ENCODE measurements at places on chromosomes 11 and 22.

DNA sequence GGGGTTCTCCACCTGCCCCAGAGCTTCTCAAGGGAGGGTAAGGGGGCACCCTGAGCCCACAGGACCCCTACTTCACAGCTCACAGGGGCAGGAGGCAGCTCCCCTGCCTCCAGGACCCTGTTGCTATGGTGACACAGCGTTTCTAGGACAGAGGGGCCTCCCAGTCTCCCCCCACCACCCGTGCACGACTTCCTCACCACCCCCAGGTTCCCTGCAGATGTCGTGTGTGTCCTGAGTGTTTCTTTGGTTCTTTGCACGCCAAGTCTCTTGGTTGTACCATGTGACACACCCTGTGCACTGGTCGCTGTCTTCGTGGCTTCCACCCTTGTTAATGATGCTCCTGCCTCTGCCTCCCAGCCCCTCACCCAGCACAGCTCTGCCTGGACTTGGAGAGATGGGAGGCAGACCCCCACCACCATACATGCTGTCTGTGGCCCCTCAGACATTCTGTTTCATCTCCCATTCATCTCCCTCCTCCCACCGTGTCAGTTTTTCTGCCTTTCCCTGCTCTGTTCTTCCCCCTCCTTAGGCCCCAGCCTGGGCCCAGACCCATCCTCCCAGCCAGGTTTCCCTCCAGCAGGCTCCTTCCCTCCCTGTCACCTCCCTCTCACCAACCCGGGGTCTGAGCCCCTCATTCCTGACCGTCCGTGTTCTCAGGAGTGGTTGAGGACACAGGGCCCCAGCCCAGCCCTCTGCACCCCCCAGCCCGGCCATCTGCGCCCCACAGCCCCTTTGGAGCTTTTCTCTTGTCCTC, 24.5 kb upstream of the RAB1B start:
- DNase-seq = no peak

DNA sequence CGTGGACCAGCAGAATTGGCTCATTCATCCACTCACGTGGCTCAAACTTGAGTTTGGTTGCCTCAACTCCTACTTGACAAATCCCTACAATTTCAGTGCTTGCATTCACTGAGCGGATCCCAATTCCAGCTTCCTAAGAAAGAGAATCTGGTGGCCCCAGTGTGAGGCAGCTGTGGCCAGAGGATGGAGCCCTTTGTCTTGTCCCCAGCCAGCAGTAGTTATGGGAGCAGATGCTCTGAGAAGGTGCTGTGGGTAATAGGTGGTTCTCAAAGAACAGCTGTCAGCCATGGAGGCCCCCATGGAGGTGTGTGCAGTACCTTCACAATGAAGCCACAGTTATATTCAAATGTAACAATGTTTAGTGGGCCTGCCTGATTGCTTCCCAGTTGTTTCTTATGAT, 39.3 kb downstream of the KREMEN1 start:
- DNase-seq = no peak

DNA sequence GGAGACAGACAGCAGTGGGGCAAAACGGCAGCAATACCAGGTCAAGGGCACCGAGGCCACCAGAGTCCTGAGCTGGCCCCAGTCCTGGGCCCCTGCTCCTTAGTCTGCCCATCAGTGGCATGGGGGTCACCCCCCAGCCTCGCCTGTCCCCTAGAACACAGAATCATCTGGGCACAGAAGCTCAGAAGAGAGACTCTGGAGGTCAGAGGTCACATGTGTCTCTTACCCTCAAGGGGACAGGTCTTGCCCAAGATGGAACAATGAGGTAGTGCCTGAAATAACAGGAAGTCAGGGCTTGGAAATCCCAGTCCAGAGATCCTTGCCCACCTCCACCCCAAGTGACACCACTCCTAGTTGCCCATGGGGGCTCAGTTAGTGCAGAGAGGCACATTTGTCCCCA, 20.6 kb downstream of the PDE2A start:
- no peak for DNase-seq

GRCh38 chr22:40694411-40694810, 15.1 kb downstream of the MCHR1 start:
- DNase-seq = no peak

- DNase-seq = no peak
Observed at GRCh38 chr22:17112491-17113042, 8.6 kb downstream of the TMEM121B start.

GRCh38 chr11:111726301-111726713, 39.9 kb downstream of the PPP2R1B start:
- no peak for DNase-seq

DNA sequence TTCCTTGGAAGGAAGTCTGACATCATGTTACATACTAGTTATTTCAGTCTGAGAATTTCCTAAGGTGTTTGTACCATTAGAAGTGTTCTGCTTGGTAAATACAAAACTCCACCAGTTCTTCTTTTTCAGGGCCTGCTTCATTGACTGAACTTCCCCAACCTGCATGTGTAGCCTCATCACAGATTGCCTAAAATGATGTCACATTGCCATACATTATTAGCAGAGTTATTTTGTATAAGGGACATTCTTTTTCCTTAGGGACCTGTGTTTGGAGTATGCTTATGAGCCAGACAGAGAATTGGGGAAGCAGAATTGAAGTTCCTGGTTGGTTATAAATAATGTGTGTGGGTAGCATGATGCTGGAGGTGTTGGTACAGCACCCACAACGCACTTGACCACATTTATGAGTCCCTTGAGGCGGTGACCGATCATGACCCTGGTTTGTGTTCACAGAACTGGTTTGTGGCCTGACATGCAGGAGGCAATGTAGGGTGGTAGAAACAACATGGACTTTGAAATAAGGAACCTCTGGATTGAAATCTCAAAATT, 16.4 kb upstream of the MMP7 start:
- no peak for DNase-seq

DNA sequence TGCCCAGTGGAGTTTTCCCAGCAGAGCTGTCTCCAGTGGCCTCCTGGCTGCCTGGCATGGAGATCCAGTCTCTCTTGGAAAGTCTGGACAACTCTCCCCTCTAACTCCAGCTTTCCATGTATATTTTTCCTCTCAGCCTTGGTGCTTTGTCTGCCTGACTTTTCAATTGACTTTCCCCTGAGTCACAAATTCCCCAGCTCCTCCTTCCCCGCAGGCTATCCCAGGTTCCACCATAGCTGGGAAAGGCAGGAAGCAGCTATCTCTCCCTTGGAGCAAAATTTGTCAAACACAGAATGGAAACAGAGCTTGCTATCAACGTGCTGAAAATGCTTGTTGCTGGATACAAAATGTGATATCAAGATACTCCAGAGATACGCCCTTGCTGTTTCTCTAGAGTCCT, 384.8 kb downstream of the TMEM135 start:
- DNase-seq = no peak

DNA sequence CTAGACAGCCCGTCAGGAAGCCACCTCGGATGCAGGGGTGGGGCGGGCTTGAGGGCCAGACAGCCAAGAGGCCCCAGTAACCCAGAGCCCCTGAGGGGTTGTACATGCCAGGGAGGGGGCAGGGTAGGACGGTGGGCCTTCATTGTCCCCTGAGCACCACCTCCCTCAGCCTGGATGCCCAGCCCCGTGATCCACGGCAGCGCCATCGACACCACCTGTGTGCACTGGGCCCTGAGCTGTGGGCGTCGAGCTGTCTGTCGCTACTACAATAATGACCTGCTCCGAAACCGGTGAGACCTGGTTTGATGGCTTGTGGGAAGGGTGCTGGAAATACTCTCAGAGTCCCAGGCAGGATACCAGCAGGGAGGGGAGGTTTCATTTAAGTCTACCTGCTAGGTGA, 37.4 kb upstream of the TPBGL start:
- no peak for DNase-seq

GRCh38 chr22:27122574-27122973, 465.2 kb downstream of the MIAT start:
- no peak for DNase-seq

- no peak for DNase-seq
Observed at GRCh38 chr11:121368364-121369240, 76.0 kb downstream of the SC5D start.

DNA sequence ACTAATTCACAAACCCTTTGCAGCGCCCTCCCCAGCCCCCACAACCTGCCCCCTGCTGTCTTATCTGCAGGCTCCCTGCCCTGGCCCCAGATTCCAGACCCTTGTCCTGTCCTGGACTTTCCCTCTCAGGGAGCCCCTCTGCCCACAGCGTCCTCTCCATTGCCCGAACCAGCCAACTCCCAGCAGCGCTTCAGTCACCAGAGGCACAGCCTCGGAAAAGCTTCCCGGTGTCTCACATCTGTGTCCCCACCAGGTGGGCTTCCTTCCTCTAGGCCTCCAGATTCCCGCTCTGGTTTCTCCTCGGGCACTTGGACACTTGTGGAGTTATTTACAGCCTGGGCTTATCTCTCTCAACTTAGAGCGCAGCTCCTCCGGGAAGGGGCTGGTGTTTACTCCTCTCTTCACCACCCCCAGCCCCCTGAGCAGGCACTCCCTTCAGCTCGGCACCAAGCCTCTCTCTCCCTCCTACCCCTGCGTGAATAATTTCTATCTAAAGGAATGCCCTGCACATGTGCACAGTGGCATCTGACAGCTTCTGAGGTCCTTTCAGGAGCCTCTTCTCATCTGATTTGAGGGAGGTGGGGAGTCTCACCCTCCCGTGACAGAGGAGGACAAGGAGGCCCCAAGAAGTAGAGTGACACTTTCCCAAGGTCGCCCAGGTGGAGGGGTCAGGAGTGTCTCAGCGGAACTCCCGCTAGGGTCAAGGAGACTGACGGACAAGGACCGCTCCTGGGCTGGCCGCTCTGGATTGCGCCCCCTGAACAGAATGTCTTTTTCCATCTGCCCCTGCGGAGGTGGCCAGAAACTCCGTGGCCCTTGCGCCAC, 838 bp downstream of the WNT11 start:
- no peak for DNase-seq

DNA sequence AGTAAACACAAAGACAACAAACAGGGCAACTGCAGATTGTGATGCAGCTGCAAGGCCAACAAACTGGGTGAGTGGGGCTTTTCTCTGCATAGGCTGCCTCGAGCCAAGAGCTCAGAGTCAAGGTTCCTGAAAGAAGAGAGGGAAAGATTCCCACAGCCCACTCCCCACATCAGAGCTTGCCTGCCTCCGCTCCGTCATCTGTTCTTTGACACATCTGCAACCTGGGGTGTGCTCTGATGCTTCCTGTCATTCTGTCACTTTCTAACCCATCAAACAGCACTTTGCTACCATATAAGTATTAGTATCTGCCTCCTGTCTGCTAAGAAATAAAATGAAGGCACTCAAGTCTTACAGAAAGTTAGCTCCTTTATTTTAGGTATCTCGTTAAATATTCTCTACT, 46.9 kb downstream of the C22orf31 start:
- DNase-seq = no peak

DNA sequence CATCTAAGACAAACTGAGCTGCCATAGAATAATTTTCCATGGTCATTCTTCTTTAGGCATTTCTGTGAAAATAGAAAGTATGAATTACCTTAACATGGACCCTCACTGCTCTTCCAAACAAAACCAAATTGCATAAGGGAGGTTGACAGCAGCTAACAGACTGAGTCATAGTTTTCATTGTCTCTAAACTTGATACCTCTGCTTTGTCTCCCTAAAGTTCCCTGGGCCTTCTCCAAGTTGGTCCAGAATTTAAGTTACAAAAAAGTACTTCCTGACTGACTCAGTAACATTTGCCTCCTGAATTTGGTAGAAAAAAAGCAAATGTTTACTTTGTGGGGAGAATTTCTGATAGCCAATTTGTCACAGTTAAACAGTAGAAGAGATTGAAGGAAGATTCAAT, 3.0 kb downstream of the OR8D1 start:
- no peak for DNase-seq

DNA sequence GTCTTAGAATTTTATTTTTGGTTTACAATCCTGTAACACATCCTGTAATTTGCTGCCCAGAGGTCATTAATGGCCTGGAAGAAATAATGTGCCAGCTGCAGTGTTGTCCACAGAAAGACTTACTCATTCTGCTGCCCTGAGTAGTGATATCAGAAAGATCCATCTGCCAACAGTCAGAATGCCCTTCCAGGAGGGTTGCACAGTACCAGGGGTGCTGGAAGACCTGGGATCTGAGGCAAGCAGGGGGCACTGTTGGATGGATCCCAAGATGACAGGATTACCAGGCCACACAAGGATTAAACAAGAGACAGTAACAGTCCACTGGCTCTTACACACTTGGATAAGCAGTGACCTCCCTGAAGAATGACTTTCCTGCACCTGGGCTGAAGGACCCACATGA, 93.8 kb upstream of the TOP3B start:
- DNase-seq = no peak

- DNase-seq = no peak
Observed at GRCh38 chr11:614623-615503, 887 bp downstream of the IRF7 start.

DNA sequence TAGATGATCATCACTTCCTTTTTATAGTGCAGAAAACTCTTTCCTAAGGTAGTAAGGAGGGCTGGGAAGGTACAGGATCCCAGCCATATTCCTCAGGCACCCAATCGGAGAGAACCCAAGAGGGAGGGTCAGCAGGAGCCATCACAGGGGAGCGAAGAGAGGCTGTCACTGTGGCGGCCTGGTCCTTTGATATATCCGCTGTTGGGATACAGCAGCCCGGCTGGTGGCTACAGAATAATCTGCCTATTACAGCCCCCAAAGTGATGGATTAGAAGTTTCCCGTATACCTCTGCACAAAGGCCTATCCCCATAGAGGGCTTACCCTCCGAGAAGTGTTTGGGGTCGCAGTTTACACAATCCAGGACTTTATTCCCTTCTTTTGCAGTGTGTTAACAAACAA, 48.5 kb downstream of the OR4D9 start:
- no peak for DNase-seq

DNA sequence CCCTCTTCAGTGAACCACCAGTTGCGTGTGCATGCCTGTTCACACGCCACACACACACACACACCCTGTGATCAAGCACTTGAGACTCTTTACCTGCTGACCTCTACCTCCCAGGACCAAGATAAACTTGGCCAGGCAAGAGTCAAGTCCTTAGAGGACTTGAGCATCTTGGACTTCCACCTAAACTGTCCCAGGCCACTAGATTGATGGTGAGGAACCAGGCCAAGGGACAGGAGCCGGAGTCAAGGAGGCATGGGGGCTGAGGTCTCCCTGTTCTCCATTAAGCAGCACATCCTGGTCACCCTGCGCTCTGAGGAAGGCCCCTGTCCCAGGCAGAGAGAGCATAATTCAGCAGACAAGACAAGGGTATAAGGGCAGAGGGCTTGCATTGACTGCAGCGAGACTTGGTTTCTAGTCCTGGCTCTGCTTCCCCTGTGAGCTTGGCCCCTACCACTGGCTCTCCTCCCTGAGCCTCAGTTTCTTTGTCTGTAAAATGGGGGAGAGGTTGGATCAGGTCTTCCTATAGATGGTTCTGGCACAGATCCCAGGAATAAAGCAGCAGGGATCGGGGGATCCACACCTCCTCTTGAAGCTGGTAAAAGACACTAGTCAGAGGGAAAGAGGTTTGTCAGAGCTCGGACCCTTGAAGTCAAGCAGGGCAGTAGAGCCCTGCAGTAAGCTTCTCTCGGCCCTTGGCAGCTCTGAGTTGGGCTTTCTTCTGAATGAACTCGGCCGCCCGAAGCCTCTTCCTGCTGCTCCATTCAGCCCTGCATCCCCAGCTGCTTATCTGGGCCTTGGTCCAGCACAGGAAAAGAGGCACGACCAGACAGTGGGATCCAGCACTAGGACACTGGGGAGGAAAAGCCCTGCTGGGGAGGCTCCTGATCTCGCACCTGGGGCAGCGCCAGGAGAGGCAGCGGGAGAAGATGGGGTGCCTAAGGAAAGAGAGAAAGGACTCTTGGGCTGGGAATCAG, 2.0 kb downstream of the CREB3L1 start:
- DNase-seq = no peak

GRCh38 chr11:68266121-68266891, 5.5 kb downstream of the C11orf24 start:
- DNase-seq = no peak
